ENCODE measurements at places on chromosomes 2 and 18.

DNA sequence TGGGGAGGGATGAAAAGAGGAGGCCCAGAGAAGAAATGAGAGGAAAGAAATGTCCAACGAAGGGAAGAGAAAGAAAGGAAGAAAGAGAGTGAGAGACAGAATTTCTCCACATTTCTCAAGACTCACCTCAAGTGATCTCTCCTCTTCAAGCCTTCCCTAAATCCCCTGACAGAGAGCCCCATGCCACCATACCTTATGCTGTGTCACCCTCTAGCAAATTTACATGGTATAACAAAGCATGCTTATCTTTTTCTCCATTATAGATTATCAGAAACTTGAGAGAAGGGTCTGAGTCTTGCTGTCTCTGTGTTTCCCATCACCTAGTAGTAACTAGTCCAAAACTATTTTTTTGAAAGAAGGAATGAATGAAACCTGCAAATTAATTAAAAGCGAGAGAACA, 1208.4 kb downstream of the DPP10 start:
- DNase-seq = no peak

GRCh38 chr18:58225101-58225500, 181.1 kb downstream of the NEDD4L start:
- DNase-seq = no peak

DNA sequence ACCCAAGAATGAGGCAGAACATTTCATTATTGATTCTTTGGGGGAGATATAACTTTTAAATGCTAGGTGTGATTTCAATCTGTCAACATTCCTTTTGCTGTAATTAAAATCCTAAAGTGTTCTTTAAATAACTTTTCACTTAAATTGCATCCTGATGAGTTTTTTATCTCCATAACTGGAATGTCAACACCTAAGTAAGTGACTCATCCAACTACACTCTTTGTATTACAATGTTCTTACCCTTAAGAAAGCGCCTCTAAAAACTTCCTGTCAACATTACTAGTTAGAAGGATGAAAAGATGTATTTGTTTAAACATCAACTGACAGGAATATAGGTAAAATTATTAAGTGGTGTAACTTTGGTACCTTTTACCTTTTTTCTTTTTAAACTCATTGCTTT, 1657.0 kb downstream of the LRP1B start:
- no peak for DNase-seq

DNA sequence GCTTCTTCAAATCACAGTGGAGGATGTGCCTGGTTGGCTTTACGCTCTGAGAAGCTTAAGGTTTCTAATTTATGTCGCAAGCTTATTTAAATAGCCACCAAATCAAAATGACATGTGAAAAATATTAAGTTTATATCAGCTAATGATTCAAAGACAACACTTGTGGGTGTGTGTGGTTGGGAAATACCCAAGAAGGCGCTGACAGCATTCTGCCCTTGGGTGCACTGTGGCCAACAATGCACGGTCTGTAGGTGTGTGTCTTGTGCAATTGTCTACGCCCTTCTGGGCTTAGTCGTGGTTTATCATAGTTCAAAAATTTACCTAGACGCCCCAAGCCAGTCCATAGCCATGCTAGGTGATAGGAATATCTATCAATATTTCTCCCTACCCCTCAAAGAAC, 60.9 kb downstream of the KCTD1 start:
- no peak for DNase-seq

- DNase-seq = peak; percentile 42
These were observed 32.2 kb downstream of the GPR39 start for GRCh38 chr2:132448771-132449170.

DNA sequence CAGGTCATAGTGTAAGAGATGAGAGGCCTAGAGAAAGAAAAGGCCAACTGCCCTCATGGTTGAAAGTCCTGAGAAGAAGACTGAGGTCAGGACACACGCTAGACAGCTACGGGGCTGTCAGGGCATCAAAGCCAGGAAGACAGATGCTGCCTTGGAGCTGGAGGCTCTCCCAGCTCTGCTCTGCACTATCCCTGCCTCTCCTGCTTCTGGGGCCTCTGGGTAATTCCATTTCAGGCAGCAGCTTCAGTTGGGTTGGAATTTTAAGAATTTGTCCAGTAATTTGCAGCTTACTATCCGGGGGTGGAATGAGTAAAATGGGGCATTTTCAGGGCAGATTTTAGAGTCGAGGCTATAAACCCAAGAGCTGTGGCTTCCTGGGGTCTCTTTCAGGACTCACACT, 76.2 kb upstream of the CTAGE1 start:
- no peak for DNase-seq

GRCh38 chr2:219214141-219214540, 4.6 kb downstream of the ABCB6 start:
- no peak for DNase-seq

GRCh38 chr2:106825161-106825560, 60.8 kb downstream of the ST6GAL2 start:
- DNase-seq = no peak

DNA sequence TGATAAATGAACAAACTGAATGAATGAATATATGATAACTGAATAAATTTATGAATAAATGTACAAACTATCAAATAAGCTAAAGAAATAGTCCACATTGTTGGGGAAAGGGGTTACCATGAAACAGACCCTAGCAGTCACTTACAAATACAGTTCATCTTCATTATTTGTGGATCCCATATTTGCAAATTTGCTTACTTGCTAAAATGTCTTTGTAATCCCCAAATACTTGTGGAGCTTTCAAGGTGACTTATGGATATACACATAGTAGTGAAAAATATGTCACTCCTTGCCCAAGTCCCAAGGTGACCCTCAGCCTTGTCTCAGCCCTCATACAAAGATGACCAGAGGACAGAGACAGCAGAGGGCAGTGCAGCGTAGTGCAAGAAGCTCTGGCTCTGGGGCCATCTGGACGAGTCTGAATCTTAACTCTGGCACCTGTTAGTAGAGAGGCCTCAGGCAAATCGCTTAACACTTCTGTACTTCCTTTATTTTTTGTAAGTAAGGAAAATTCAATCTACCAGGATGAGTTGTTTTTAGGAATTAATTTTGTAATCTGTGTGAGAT, 3.1 kb downstream of the PAIP2B start:
- DNase-seq = peak; percentile 71

GRCh38 chr2:120222186-120223033, 790 bp downstream of the TMEM185B start:
- DNase-seq = peak; percentile 10

GRCh38 chr2:85444629-85445172, 26.2 kb downstream of the SH2D6 start:
- no peak for DNase-seq

- DNase-seq = no peak
These were observed 43.4 kb upstream of the HAAO start for GRCh38 chr2:42835577-42836371.

DNA sequence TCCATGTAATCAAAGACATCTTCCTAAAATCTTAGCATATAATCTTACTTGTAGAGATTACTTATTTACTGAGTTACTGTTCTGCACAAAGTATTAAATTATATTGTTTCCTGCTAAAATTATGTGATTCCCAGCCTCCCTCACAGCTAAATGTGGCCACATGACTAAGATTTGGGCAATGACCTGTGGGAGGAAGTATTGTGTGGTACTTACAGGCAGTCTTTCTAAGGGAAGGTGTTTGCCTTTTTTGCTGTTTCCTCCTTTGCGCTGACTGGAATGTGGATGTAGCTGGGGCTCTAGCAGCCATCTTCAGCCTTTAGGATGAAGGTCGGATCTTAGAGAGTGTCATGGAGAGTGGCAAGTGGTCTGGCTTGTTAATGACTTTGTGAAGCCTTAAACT, 146.3 kb upstream of the APCDD1 start:
- DNase-seq = no peak

GRCh38 chr2:72548081-72548764, 277.6 kb downstream of the EXOC6B start:
- DNase-seq = no peak

- no peak for DNase-seq
These were observed 42.9 kb downstream of the SRBD1 start for GRCh38 chr2:45567974-45568789.

- no peak for DNase-seq
These were observed 101.8 kb upstream of the ARL5A start for GRCh38 chr2:151930042-151930441.

- DNase-seq = peak; percentile 53
These were observed 249.4 kb upstream of the KLHL29 start for GRCh38 chr2:23135481-23136100.

DNA sequence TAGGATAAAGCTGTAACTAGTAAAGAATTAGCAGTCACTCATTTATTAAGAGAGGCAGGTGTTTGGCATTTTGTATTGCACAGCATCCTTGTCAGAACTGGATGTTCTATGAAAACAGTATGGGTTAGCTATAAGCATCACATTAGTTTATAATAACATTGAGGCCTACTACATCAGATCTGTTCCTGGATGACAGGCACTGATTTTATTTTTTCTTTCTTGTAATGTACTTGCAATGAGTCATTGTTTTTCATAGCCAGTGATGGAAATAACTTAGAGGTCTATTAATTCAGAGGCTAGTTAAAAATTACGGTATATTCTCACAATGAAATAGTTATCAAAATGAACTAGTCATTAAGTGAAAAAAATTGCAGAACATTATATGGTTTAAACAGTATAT, 13.0 kb upstream of the RMDN2 start:
- no peak for DNase-seq

DNA sequence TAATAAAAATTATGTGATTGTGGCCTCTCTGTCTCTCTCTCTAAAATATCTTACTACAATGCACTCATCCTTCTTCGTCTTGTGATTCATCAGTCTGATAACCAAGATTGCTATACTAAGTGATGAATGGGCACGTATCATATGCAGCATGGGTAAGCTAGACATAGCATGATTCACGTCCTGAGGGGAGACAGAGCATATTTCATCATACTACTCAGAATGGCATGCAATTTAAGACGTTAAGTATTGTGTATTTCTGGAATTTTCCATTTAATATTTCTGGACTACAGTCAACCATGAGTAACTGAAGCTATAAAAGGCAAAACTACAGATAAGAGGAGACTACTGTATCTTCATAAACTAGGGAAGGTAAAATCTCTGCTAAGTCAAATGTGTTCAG, 97.0 kb upstream of the CD226 start:
- no peak for DNase-seq

DNA sequence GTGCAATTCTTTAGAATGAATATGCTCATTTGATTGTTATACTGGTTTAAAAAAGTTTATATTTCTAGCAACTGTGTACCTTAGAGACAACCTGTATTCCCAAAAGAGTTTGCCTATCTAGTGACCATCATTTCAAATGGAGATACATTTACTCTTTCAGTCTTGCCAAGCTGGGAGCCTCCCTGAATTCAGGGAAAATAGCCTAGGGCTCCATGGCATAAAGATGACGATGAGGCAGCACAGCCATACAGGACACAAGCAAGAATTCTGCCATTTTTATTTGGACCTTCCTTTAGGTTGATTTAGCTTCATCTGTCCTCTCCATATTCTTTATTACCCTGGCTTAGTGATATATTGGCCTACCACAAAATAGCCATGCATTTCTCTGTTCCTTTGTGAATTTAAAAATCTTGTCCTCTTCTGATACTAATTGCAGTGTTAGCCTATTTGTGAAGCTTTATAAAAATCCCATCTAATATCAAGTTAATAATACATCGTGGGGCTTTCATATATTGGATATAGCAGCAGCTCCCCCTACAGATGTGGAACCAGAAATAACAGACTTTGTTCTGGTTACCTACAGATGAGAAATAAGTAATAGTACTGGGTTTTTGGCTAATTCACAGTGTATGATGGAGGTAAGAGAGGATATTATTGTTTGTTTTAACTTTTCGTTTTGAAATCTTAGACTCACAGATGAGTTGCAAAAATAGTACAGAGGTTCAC, 1661.9 kb upstream of the PIK3C3 start:
- DNase-seq = no peak

DNA sequence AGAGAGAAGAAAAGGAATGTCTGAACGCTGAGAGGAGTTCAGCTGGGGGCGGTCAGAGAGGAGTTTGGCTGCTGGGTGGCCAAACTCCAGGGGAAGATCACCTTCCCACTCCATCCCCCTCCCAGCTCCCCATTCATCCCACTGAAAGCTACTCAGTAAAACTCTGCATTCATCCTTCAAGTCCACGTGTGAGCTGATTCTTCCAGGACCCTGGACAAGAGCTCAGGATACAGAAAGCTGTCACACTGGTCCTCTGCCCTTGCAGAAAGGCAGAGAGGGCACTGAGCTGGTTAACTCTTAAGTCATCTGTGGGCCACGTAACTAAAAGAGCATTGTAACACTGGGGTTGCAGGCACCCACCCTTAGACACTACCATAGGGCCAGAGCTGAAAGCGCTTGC, 132.1 kb upstream of the ARL4C start:
- DNase-seq = no peak

DNA sequence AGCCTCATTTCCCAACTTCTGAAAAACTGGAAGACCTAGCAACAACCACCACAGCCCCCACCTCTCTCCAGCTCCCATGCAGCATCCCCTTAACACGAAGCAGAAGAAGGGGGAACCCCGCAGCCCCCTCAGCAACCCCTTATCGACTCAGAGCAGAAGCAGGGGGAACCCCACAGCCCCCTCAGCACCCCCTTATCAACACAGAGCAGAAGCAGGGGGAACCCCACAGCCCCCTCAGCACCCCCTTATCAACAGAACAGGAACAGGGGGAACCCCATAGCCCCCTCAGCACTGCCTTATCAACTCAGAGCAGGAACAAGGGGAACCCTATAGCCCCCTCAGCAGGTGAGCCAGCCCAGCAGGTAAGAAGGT, 6.7 kb downstream of the SLC66A2 start:
- peak; percentile 11 for DNase-seq

DNA sequence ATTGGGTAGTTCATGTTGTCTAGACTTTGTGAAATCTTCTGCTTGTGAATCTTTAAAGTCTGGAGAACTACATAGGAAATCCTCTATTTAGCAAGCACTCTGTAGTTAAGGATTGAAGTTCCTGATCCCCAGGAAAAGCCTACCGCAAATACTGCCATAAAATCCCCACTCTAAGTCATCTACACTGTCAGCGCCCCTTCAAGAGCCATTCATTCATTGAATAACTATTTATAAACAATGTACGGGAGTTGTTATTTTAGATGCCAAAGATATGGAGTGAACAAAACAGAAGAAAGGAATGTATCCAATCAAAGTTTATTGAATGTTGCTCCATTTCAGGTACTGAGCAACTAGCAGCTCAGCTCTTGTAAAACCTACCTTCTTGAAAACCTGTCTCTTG, 36.5 kb upstream of the SLC39A10 start:
- no peak for DNase-seq

- DNase-seq = no peak
These were observed 124.2 kb upstream of the BOD1L2 start for GRCh38 chr18:57022716-57023115.

- DNase-seq = no peak
These were observed 497.2 kb upstream of the ZEB2 start for GRCh38 chr2:145017149-145017548.

GRCh38 chr2:109386004-109386695, 227.6 kb downstream of the SEPTIN10 start:
- DNase-seq = peak; percentile 52

- no peak for DNase-seq
These were observed 703.8 kb upstream of the CRIM1 start for GRCh38 chr2:35651688-35652323.

DNA sequence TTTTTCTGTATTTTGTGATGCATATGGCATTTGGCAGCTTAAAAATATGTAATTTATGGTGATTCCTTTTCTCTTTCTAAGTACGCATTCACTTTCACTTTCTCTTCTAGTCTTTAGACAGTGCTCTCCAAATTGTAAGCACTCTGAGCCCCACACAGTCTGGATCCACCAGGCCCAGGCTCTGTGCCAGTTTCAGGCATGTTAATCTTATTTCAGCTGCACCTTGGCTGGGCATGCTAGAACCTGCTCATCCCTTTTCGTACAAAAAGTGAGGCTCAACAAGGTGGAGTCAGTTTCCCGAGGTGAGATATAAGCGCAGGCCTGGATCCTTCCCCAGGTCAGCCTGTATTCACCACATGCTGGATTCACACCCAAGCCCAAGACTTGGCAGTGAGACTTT, 203.9 kb downstream of the MTX2 start:
- DNase-seq = no peak

All from H9 (cell line).